Activated CD8-positive, alpha-beta memory T cell treated with anti-CD3 and anti-CD28 coated beads, Interleukin-2, amount 50 U/mL, for 4 hours (primary cell): ENCODE measurements at places on chromosomes 7 and 10.

DNA sequence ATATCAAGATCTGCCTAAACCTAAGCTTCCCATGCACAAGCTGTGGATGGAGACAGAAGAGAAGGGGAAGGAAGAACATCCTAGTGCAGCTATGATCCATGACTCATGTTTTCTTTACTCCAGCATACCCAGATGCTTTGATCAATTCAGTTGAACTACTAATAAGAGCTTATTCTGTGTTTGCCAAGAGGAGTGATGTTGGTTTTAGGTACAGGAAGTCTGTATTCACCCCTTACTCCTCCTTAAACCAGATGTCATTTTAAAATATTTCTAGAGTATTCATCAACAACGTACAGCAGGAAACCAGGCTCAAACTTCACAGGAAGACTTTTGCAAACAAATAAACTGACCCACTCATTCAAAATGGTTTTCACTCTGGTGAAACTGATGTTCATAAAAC, 29.2 kb downstream of the PANK1 start:
- DNase-seq, result no peak

DNA sequence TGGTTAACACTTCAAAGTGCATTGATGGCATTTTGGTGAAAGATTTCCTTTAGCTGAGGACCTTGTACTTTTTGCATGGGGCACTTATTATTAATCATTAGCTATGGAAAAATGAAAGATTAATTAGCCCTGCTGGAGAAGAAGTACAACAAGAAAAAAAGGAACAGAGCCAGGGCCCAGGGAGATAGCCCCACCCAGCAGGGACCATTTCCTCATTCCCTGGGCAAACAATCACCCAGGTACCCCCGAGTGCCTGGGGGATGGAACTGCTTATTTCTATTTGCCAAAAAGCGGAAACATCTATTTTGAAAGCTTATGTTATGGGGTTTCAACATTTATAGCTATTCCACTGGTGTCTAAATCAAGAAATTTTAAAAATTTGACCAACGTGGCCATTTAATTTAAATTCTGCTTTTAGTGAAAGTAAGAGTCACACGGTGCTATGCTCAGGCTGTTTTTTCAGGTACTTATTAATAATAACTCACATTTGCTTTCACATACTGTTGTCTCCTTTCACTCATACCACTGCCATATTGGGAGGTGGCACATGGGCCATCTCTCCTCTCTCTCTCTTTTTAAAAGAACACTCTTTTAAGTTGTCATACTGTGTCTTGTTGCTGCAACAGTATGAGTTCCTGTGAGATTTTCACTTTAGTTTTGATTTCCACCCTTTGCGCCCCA, 143.6 kb upstream of the KIF5B start:
- no peak for DNase-seq

DNA sequence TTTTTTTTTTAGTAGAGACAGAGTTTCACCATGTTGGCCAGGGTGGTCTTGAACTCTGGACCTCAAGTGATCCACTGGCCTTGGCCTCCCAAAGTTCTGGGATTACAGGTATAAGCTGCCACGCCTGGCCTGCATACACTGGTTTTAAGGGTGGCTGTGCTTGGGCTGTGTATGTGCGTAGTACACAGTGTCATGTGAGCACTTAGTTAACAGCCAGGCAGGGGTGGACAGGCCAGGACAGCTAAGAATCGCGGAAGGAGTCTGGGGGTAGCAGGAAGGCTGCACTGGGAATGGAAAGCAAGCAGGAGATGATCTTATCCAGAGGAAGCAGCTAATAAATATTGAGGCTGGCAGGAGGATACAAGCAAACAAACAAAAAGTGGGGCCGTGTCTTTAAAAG, 380.0 kb upstream of the GALNT17 start:
- no peak for DNase-seq

DNA sequence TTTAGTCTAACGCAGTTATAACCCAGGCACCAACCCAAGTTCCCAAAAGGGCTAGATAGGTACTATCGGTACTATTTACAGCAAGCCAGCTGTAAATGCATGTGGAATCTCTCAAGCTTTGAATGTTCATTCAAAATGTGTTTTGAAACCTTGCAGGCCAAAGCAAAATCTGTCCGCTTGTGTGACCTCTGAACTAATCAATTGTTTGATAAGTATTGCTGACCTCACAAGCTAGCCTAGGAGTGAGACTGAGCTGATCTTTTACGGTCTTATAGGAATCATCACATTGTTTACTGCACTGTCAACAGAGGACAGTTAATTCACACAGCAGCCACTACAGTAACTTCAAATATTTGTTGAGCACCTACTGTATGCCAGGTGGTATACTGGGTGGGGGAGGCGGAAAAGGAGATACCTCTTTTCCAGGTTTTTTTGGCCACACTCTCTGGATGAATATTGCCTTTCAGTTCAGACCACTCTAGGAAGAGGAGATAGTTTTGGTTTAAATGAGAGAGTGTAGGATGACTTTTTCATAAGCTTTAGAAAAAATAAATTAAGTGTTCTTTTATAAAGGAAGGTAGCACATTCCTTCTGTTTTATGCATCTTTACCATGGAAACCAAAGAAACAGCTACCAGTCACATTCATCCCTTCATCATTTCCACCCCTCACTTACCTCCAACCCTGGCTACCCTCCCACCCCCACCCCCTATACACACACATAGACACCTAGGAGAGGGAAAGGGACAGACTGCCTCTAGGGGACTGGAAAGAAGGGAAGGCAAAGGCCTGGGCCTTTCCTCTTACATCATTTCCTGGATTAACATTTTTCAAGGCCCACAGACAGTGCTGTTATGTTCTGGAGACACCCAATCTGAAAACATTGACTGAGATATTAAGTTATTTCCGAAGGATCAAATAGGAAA, 2.4 kb downstream of the PAPSS2 start:
- no peak for DNase-seq

GRCh38 chr10:51097546-51097945, 23.3 kb downstream of the PRKG1 start:
- no peak for DNase-seq

DNA sequence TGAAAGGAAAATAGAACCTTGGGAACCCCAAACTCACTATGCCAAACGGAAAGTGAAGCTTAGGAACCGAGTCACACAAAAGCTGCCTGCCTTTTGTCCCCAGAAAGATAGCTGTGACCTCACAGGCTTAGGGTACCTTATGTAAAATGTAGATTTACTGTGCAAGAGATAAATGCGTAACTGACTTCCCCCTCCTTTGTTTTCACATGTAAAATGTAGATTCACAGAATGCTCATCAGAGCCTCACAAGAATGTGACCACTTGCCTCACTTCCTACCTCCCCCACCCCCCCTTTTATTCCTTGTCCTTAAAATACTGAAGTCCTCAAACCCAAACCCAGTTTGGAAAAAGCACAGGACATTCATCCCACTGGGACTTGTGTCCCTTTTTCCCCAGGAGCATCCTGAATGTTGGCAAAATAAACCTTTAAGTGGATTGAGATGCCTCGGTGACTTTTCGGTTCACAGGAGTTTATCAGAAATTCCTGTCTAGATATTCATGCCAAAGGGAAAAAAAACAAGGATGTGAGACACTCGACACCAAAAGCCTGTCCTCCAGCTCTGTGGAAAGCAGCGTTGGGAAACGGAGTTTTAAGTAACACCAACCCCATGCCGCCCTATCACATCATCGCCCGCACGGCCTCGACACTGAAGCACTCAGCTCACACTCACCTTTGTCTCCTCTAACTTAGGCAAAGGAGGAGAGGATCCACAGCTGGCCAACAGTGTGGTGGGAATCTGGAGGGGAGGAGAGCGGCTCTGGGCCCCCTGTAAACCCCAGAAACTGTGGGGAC, 45.9 kb downstream of the SVIL start:
- DNase-seq, result no peak
